SK-N-SH (cell line): ENCODE measurements at places on chromosomes 12 and 14. TPM values are rescaled to one million over a fixed set of nuclear protein-coding genes. Genes with fewer than 3 reads are reported as not detected.

GRCh38 chr12:113186666-113187325 is 1.3 kb downstream of the RITA1 start:
- DNase-seq, result no peak

DNA sequence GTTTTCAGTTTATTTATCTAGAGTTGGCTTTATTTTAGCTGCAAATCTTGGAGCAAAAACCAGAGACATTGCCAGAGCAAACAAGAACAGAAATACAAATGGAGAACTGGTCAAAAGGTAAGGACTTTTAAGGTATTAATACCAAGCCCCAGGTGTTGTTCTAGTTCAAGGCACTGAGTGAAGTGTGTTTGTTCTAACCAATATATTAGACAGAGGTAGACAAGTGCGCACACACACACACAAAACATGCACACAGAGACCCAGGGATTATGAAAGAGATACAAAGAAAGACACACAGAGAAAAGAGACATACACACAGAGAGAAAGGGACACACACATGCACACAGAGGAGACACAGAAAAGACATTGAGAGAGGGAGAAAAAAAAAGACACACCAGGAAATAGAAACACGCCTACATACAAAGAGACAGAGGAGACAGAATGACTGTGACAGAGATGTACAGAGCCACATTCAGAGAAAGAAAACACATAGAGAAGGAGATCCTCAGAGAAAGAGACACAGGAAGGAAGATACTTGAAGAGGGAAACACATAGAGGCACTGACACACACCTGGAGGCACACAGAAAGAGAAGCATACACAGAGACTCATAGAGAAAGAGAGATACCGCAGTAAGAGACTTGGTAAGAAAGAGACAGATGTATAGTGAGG is 50.2 kb downstream of the MIPOL1 start:
- no peak for DNase-seq

Gene DPY19L2
- polyA plus RNA-seq, result 4.8 and 8.8 TPM in 2 replicates

DNA sequence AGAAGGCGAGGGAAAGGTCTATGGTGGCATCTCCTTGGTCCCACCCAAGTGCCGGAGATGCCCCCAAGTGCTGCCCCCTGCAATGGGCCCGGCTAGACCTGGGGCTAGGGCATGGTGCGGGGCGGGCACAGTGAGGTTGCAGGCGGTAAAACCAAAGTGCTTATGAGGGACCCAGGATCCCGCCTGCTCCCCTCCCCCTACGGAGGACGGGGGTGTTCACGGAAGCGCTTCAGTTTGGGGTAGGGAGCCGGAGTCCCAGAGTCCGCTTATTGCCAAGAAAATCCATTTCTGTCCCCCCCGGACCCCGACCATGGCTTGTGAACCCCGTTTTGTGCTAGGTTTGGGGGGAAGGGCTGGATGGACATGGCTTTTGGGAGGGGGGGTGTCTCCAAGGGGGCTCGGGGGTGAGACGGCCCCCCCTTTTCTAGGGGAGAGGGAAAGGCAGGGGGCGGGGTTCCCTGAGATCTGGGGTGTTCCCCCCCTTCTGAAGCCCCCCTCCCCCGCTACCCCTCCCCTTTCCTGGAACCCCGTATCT is 5.4 kb upstream of the GPR84 start:
- no peak for DNase-seq

GRCh38 chr12:91902860-91903683 is 242.6 kb downstream of the BTG1 start:
- no peak for DNase-seq

GRCh38 chr12:1534748-1535147 is 59.6 kb downstream of the FBXL14 start:
- DNase-seq, result no peak

DNA sequence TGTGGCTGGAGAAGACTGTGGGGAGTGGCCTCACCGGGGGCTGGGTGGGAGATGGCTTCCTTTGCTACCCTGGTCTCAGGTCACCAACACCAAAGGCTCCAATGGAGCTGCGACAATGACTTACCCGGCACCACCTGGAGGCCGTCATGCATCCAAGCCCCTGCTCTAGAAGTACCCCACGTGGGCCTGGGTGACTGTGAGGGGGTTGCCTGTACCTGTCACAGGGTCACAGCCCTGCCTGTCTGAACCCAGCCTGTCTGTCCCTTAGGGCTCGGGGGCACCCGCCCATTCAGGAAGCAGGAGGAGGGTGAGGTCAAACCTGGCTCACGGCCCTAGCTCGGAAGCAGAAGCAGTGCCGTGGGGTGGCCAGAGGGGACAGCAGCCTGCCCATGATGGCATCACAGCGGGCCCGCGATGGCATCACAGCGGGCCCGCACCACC is 18.9 kb downstream of the ABCB9 start:
- DNase-seq, result no peak

Gene CLEC12A
- polyA plus RNA-seq, result not detected in 2 replicates

Gene KLRD1
- not detected in 2 replicates for polyA plus RNA-seq

DNA sequence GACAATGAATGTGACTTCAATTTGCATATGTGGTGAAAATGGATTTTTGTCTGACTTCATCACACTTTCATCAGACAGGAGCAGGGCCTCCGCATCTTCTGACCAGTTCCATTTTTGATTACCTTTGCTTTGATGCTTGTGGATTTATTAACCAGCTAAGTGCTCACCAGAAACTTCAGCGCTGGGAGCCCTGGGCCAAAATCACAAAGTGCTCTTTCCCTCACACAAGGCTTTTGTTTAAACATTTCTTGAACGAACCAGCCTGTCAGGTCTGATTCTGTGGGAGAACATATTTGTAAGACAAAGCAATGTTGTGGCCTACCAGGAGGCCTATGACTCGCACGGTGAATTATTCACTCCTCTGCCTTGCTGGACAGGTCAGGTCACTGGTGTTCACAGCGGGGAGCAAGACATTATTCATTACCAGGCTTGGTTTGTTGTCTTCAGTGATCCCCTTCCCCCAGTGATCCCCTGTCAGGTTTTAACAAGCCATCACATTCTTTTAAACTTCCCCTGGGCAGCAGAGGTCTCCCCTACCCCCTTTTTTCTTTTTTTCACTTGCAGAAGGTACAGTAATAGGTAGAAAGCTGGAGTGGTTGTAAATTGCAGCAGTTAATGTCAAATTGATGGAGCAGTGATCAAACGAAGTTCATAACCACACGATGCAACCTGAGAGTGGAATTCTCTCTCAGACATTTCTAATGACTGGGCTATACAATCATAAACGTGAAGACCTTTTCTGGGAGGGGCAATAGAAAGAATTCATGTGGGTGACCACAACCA is 167.5 kb upstream of the PRICKLE1 start:
- DNase-seq, result no peak

Gene PIWIL1
- polyA plus RNA-seq, result 0.03 and 0.05 TPM in 2 replicates

DNA sequence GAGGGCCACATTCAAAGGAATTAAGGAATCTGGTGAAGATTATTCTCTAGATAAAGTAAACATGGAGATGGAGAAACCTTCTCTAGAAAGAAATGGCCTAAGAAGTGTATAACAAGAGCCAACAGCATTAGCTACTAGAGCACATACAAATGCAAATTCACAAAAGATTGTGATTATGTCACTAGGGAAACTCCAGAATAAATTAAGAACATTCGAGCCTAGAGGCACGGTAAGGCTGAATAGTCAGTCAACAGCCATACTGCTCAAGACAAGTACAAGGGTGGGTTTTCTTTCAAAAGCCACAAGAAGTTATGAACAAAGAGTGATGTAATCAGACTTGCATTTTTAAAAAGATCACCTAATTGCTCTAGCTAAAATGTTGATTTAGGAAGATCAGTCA is 25.4 kb downstream of the PPP4R3A start:
- no peak for DNase-seq

GRCh38 chr14:37147310-37147880 is 25.0 kb downstream of the SLC25A21 start:
- DNase-seq, result no peak

- no peak for DNase-seq
Observed at GRCh38 chr12:90677552-90677951, 277.4 kb downstream of the CCER1 start.

DNA sequence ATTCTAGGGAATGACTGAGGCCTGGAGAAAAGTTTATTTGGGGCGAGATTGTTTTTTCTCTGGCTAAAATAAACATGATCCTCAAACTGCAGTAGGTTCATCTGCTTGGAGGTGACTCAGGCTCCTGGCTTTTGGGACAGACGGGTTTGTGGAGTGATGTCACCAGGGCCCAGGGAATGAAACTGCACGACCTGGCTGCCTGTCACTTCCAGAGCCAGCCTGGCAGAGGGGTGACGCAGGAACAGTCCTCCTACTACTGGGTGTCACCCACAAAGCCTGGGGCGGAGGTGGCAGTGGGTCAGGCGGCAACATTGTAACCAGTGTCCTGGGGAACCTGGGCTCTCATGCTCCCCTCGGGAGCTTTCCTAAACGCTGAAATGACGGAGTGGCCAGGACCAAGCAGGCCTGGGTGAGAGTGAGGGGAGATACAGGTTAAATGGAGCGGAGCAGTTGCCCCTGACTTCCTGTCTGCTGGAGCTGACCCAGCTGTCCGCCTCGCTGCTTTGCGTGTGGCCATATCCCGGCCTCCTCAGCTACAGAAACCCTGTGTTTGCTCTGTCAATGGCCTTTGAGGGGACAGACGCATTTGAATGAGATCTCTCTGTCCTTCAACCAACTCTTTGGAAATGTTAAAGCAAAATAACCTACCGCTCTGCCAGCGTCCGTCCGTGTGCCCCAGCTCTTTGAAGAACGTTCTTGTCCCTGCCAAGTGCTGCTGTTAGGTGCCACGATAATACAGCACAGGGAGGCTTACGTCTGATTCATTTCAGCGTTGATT is 6.5 kb downstream of the HIP1R start:
- DNase-seq, result peak; percentile 55

Gene CLEC14A
- 0.02 TPM in 1 of 2 replicates, not detected in the other for polyA plus RNA-seq

- no peak for DNase-seq
Observed at GRCh38 chr12:120259418-120260202, 5.9 kb downstream of the PXN start.

Gene TAC3
- not detected in 2 replicates for polyA plus RNA-seq

GRCh38 chr14:68748691-68749090 is 44.2 kb downstream of the ZFP36L1 start:
- DNase-seq, result no peak

Gene HOXC10
- 0.03 and 0.08 TPM in 2 replicates for polyA plus RNA-seq

DNA sequence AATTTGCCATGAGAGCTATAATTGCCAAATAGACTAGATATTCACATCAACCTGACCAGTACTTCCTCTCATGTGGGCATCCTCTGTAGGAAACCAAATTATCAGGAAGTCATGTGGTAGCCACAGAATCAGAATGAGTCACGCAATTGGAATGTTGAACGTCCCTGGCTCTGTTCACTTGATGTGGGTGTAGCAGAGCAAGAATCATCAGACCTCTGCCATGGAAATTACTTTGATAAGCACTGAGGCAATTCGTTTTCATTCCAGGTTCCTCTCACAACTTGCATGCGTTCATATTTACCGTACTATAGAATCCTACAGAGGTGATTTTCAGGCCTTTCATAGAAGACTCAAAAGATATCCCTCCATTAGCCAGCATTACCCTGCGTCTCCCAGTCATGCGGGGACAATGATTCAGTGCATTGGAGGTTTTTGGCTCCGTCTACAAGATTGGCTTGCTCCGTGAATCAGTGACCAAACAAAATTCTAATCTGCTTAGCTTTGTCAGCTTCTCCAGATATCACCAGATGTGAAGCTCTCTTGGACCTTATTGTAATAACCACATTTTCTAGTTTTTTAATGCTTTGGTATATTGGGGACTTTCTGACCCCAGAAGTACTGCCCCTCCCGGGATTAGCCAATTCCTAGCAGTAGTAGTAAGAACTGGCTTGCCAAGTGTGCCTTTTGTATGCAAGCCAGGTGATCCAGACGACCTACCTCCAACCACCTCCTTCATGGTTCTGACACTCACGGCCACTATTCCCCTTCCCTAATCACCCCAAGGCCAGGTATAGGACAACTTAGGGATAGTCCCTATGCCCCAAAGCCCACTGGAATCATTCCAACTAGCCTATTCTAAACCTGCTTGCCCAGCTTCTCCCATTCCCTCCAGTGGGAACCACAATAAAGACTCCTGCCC is 133.4 kb downstream of the KICS2 start:
- DNase-seq, result peak; percentile 37

Gene CLMN
- polyA plus RNA-seq, result 1.4 TPM in 2 replicates

- no peak for DNase-seq
Observed at GRCh38 chr14:67050896-67051295, 138.3 kb upstream of the GARIN2 start.
